ENCODE measurements at places on chromosomes 4 and X.

DNA sequence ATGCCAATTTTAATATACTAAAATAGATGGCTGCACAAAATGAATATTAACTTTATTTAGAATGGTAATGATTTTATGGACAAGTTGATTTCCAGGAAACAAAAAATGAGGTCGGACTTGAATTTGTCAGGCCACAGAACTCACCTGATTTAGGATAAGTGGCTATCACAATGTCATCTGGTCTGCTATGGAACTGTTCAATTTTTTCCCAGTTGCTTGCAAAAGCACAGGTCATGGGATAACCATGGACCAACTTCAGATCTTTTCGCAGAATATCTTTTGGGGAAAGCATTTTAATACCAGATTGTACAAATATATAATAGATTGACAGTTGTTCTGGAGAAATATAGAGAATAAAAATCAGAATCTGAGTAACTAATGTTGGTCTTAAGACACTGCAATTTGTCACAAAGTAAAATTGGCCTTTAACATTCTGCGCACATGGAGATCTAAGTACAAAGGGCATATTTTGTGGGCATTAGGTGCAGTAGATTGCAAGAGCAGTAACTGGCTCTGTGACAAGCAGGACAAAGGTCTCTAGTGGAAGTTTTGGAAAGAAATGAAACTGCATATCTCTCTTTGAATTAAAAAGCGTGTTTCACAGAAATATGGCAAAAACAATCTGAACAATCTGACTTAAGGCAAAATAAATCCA is 5.4 kb downstream of the SULT1B1 start:
- H3K4me3 ChIP-seq: no peak overlapping the region
- H3K36me3 ChIP-seq: no peaks in the 10 kb centered on the region
- no peaks in the 10 kb centered on the region for H3K27me3 ChIP-seq

GRCh38 chr4:16226816-16227461 is 668 bp upstream of the TAPT1 start:
- H3K36me3 ChIP-seq: no peaks in the 10 kb centered on the region
- H3K27ac ChIP-seq: peak overlapping the region; percentile 94
- peak; percentile 72 for DNase-seq
- no peaks in the 10 kb centered on the region for H3K27me3 ChIP-seq
- peak overlapping the region; percentile 92 for H3K4me3 ChIP-seq

DNA sequence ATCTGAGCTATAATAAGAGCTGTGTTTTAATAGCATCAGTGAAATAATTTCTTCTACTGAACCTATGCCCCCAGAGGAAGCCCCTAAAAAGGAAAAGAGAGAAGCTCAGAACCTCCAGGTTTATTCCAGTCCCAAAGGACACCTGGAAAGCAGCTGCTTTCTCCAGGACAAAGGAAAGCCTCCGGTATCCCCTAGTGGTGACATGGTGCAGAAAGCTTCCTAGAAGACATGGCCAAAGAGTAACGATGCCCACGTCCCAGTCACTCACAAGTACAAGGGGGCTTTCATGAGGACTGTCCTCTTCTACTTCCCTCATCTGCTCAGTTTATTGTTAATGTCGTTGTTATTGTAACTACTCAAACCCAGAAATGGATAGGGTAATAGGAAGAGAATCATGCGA is 343.9 kb downstream of the UNC5C start:
- peaks cover 24% of the 10 kb centered on the region for H3K36me3 ChIP-seq
- H3K27me3 ChIP-seq: no peaks in the 10 kb centered on the region
- no peaks in the 10 kb centered on the region for H3K4me1 ChIP-seq

GRCh38 chrX:103360092-103360491 is 3.8 kb downstream of the TCEAL9 start:
- DNase-seq: no peak
- no peaks in the 10 kb centered on the region for H3K36me3 ChIP-seq
- H3K4me1 ChIP-seq: no peaks in the 10 kb centered on the region
- H3K27ac ChIP-seq: peak overlapping the region; percentile 9
- no peak overlapping the region for H3K4me3 ChIP-seq
- H3K27me3 ChIP-seq: no peaks in the 10 kb centered on the region

DNA sequence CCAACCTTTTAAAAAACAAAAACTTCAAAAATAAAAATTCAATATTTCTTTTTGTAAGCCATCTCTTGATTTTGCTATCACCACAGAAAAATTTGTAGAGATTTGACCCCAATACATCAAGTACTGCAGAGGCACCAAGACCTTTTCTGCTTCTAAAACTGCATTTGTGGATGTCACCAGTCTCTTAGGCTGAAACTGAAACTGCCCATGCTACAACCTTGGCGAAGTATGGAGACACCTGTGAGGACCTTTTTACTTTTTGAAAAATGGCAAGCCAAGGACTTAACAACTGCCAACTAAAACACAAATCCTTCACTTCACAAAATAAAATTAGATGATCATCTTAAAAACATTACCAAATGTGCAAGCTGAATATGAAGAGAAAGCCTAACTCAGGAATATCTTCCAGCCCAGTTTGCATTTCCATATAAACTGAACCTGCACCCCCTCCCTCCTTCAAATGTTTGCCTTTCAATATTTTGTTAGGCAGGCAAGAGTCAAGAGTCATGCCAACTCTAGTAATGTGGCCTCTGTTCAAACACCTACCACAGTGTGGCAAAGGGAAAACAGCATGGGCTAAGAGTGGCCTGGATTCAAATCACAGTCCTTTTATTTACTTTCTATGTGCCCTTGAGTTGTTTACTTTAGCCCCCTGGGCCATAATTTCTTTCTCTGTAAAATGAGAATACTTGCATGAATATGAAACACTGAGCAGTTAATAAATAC is 389.4 kb downstream of the OPHN1 start:
- DNase-seq: no peak
- H3K4me1 ChIP-seq: no peaks in the 10 kb centered on the region
- H3K36me3 ChIP-seq: no peaks in the 10 kb centered on the region

- H3K27ac ChIP-seq: no peak overlapping the region
- H3K27me3 ChIP-seq: no peaks in the 10 kb centered on the region
- no peaks in the 10 kb centered on the region for H3K36me3 ChIP-seq
- no peaks in the 10 kb centered on the region for H3K4me1 ChIP-seq
Measured at GRCh38 chr4:111773858-111774257, 371.4 kb upstream of the FAM241A start.

DNA sequence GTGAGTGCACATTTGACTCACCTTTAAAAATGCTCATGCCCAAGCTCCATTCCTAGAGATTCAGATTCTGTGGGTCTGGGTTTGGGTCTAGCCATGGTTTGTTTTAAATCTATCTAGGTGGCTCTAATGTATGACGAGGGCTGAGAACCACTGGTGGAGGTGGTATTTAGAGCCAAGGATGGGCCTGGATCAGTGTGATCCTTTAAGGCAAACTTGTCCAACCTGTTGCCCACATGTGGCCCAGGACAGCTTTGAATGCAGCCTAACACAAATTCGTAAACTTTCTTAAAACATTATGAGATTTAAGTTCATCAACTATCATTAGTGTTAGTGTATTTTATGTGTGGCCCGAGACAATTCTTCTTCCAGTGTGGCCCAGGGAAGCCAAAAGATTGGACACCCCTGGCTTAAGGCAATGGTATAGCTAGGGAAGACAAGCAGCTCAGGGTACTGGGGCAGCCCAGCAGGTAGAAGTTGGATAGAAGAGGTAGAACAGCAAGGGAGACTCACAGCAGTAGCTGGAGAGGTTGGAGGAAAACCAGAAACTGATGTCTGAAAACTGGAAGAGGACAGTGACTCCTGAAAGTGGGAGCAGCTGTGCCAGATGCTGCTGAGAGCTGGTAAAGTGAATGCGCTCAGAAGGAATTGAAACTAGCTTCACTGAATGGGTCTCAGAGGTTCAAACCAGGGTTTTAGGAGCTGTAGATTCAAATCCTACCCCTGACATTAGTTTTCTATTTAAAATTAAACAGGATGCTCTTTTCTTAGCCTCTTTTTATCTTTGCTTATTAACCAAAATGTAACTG is 18.2 kb downstream of the ADD1 start:
- no peaks in the 10 kb centered on the region for H3K36me3 ChIP-seq
- DNase-seq: peak; percentile 76
- no peaks in the 10 kb centered on the region for H3K27me3 ChIP-seq

GRCh38 chr4:1600811-1601532 is 83.1 kb downstream of the FAM53A start:
- no peak overlapping the region for H3K27ac ChIP-seq
- no peaks in the 10 kb centered on the region for H3K36me3 ChIP-seq
- H3K27me3 ChIP-seq: no peaks in the 10 kb centered on the region
- H3K4me3 ChIP-seq: no peak overlapping the region
- H3K4me1 ChIP-seq: no peaks in the 10 kb centered on the region

DNA sequence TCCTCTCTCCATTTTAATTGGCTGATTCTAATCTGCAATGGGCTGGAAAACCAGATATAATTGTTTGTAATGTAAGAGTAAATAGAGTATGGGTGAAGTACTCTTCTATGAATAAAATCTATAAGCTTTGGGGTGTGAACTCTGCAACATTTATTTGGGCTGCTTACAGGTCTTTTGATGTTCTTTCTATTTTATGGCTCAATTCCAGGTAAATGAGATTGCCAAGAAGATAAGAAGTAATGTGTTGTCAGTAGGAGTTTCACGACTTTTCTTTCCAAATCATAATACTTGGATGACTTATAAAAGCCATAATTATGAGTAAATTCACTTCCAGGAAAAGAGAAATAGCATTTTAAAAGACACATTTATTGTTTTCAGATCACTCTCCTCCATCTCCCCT is 103.5 kb downstream of the FMR1NB start:
- H3K4me1 ChIP-seq: no peaks in the 10 kb centered on the region
- H3K4me3 ChIP-seq: no peak overlapping the region
- H3K27me3 ChIP-seq: no peaks in the 10 kb centered on the region
- H3K36me3 ChIP-seq: no peaks in the 10 kb centered on the region

DNA sequence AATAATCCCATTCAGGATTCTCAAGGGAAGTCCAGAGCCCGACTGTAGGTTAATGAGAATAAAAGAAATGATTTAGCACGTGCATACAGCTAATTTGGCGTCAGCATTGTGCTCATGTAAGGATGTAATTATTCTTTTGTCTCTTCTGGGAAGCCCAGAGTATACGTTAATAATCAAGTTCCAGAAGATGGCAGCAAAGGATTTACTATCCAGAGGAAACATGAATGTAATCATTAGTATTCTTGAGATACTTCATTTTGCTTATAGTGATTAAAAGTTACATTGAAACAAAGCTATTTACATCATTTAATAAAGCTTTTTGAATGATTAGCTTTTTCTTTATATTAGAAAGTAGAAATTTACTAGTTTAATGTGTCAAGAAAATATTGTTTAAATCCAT is 27.1 kb upstream of the MAP9 start:
- peak; percentile 42 for DNase-seq
- no peak overlapping the region for H3K4me3 ChIP-seq
- no peaks in the 10 kb centered on the region for H3K36me3 ChIP-seq
- no peak overlapping the region for H3K27ac ChIP-seq
- no peaks in the 10 kb centered on the region for H3K4me1 ChIP-seq
- no peaks in the 10 kb centered on the region for H3K27me3 ChIP-seq

- H3K4me1 ChIP-seq: peaks cover 33% of the 10 kb centered on the region
- H3K4me3 ChIP-seq: peak overlapping the region; percentile 98
- peak; percentile 26 for DNase-seq
- no peaks in the 10 kb centered on the region for H3K27me3 ChIP-seq
Measured at GRCh38 chrX:2691543-2692220, 587 bp downstream of the CD99 start.

DNA sequence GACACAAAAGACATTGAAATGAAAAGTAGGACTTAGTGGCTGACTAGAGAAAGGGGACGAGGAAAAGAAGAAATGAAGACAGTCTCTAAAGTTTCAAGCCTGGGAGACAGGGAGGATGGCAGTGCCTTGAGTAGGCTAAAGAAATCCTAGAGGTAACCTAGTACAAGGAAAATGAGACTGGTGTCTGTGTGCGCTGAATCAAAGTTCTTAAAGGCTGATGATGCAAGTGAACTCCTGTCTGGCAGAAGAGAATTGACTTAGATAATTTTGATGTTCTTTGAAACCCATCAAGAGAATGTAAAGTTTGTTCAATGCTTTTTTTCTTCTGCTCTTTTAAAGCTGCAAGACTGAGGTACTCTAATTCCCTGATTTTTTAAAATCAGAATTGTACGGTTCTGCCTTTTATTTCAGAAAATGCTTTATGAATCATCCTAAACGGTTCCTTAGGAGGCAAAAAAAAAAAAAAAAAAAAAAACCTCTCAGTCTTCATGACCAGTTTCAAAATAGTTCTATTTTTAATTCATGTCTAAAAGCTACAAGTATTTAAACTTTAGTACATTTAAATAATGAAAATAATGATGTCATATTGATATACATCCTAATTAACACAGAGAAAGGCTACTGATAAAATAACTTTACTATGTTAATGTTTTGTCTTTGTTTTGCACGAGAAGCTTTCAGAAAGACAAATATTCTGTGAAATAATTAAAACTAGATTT is 189.8 kb downstream of the PPP3CA start:
- no peak for DNase-seq
- H3K27ac ChIP-seq: no peak overlapping the region
- no peak overlapping the region for H3K4me3 ChIP-seq
- no peaks in the 10 kb centered on the region for H3K36me3 ChIP-seq
- H3K4me1 ChIP-seq: peaks cover 8% of the 10 kb centered on the region

- no peak overlapping the region for H3K4me3 ChIP-seq
- H3K27me3 ChIP-seq: no peaks in the 10 kb centered on the region
- peaks cover 83% of the 10 kb centered on the region for H3K36me3 ChIP-seq
- H3K4me1 ChIP-seq: no peaks in the 10 kb centered on the region
- H3K27ac ChIP-seq: no peak overlapping the region
Measured at GRCh38 chr4:1329408-1330371, 17.3 kb upstream of the UVSSA start.

GRCh38 chrX:41862562-41863184 is 60.7 kb downstream of the CASK start:
- peaks cover 3% of the 10 kb centered on the region for H3K4me1 ChIP-seq
- no peaks in the 10 kb centered on the region for H3K27me3 ChIP-seq
- no peaks in the 10 kb centered on the region for H3K36me3 ChIP-seq

Data from trophoblast cell (in vitro differentiated cells and primary cell).